ENCODE measurements at places on chromosomes 6 and 20.

GRCh38 chr6:20893412-20893811, 359.2 kb downstream of the CDKAL1 start:
- no peak for DNase-seq

DNA sequence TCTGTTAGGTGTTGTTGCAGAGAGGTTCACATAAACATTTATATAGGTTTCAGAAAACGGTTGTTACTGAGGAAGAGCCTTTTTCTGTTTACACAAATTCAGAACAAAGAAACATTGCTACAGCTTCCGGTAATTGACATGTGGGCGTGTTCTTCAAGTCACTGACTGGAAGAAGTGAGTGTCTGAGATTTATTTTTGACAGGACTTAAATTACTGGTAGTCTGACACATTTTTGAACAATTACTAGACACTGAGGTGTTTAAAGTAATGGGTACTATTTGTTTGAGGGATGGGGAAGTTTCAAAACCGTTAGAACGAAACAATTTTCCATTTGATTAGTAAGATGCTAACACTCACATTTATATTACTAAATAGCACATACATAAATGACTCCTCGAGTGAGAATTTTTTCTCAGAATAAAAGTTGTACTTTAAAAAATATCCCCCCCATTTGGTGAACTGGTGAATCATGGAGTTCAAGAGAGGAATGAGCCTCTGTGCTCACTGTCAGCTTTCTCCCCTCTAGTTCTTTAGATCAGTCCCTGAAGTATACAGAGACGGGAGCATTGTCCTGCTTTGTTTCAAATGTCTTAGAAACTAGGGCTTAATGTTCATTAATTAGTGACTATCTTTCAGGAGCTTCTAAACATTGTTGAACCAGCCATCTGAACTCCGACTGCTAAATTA, 98.7 kb downstream of the TSHZ2 start:
- DNase-seq: no peak

DNA sequence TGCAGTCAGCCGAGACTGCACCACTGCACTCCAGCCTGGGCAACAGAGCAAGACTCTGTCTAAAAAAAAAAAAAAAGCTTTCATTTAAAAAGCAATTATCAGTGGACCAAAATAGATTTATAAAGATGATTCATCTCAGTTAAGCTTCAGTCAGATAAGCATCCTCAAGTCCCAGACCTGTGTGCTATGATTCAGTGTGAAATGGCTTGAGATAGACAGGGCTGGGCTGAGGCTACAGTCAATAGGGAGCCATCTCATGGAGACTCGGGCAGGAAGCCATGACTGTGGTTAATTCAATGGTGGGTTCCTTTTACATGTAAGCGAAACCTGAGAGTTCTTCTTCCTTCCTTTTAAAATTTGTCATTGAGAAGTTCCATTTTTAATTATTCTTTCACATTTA, 276.0 kb downstream of the TFAP2A start:
- no peak for DNase-seq

- DNase-seq: no peak
These were observed 97.9 kb downstream of the ZDHHC14 start for GRCh38 chr6:157478926-157479325.

- no peak for DNase-seq
These were observed 53.9 kb upstream of the PCSK2 start for GRCh38 chr20:17172836-17173516.

DNA sequence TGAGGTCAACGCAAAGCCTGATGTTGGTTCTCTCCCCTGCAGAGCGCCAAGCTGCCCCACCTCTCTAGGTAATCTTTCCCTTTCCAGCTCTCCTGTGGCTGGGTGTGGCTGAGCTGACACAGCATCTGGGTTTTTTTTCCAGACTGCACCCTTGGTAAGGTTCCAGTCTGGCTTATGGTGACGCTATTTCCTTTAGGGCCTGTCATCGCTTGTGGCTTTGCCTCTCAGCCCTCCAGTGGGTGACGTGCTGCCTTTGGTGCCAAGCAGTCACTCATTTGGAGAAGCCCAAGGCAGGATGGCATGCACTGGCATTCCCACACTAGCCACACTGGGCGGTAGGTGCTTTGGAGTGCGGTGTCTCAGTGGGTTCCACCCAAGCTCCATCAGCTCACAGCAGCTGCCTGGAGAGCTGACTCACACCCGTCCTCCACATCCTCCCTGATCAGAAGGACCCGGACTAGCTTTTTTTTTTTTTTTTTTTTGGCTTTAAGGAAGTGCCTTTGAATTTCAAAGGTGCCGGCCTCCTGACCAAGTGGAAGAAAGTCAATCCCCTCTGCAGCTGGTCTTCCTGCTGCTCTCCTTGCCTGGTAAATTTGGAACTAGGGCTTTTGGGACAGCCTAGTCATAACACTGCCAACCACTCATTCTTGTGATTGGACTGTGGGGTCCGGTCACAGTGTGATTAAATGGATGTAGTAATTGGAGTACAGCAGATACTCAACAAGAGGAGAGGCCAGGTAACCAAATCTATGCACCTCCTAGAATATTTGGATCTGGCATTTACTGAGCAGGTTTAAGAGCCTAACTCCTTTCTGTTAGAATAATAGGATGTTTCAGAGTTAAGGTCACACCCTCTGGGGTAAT, 153.6 kb downstream of the CD83 start:
- peak; percentile 57 for DNase-seq

DNA sequence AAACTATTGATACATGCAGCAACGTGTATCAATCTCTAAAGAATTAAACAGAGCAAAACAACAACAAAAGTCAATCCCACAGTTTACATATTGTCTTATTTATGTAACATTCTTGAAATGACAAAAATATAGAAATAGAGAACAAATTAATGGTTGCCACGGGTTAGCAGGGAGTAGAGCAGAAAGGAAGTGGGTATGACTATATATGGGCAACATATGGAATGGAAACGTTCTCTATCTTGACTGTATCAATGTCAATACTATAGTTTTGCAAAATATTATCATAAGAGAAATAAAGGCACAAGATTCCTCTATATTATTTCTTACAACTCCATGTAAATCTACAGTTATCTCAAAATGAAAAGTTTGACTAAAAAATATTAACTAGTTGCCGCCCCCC, 12.8 kb downstream of the AK9 start:
- no peak for DNase-seq

DNA sequence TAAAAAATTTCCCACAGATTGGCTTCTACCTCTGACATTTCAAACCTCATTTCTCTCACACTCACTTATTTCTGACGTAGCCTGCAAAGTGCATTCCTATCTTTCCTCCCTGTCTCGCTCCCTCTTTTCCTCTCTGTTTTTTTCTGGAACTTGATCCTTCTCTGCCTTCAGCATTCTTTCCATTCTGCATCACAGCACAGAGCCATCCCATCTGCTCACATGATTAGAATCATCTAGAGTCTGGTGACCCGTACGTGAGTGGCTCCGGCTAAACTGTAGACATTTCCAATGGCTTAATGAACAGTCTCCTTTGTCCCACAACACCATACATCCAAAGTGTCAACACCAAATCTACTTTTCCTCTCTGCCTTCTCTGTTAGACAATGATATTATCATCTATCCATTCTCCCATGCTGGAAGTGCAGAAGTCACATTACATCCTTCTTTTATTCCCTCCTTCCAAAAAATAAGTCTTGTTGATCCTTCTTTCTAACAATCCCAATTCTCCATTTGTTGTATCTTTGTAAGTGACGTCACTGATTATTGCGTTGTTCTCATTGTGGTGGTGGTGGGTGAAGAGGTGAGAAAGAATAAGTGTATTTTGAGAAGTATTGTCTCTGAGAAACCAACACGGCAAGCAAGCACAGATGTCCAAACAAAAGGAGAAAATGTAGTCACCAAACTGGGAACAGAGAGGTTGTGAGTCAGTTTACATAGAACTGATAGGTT, 41.6 kb downstream of the OPRM1 start:
- DNase-seq: no peak

All from KBM-7 (cell line).